Nucleus accumbens (tissue), 56 donors: ENCODE measurements at places on chromosomes 1 and 21.

DNA sequence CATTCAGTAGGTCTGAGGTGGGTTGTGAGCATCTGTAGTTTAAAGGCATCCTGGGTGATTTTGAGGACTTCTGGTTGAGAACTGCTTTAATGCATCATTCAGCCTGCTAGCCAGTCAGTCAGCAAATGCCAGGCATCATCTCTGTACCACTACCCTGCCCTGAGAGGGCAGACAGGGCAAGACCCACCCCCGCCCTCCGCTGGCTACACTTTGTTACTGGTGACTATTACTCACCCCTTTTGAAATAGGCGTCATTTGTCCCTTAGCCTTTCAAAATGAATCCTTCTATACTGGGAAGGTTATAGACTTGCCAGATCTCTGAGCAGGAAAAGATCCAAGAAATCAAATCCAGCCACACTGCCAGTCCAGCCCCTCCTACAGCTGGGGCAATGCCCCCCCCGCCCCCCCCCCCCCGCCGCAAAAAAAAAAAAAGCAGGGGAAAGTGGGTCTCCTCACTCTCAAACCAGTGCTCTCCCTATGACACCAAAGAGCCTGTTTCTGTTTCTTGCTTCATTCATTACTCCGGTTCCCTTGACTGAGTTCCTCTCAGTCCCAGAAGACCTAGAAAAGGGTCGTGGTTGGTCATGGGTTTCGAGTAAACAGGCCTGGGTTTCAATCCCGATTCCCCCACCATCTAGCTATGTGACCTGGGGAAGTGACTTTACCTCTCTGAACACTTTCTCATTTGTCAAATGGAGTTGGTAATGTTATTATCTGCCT is 4.4 kb downstream of the SELENON start:
- no peak for DNase-seq

DNA sequence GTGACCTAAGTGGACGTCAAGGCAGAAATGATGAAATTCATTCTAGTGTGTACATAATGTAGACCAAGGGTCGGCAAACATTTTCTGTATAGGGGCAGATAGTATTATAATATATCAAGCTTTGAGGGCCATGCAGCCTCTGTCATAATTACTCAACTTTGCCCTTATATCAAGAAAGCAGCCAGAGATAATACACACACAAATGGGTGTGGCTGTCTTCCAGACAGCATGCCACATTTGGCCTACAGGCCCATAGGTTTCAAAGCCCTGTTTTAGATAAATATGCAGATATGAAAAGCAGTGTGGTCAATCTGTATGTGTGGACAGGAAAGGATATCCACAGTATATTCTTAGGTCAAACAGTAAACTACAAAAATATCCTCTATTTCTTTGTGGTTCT is 320.1 kb upstream of the FMN2 start:
- DNase-seq, result no peak

GRCh38 chr1:212699625-212700222 is at the start of gene BATF3:
TSS of gene BATF3 (minus strand) at chr1:212699840. CDS start at chr1:212699762, 78 bp downstream.
- no peak for DNase-seq

DNA sequence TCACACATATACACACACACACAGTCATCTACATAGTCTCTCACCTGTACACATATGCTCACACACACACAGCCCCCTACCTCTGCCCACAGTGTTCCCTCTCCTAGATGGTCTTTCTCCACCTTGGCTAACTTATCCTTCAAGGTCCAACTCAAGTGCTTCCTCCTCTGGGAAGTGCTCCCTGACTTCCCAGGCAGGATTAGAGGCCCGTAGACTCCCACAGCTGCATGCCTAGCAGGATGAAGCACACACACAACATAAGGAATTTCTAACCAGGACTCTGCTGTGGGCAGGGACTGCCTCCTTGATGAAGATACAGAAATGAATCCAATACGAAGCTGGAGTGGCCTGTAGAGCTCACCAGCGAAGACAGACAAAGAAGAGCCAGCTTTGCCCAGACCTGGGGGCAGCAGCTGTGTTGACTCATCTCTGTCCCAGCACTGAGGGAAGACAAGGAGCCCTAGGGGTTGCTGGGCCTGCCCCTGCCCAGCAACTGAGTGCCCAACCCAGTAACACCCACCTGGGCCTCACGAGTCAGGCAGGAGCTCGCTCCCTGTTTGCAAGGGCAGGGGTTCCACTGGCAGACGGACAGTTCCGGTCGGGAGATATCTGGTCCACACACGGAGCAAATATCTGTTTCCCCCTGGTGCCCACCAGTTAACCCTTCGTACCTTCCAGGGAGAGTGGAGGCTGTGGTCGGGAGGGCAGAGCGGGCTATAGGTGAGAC is 100.8 kb downstream of the DMRTB1 start:
- DNase-seq, result no peak

GRCh38 chr1:67544921-67545320 is 114.7 kb upstream of the SERBP1 start:
- DNase-seq, result no peak

DNA sequence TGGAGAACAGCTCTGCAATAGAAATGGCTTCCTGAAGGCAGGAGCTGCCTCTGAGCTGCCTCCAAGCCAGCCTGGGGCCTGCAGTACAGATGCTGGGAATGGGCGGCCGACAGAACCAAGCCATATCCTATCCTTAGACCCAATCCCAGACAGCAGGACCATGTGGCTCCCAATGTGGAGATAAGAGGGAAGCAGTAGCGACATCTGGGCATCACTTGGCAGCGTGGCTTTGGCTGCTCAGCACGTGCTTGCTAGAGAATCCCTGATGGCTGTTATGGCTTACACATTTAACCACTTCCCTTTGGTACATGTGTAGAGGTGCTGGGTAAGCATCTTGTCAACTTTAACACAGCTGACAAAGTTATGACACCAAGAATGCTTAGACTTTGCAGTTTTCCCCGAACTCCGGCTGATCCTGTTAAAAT is 87.7 kb downstream of the MAN1C1 start:
- no peak for DNase-seq

DNA sequence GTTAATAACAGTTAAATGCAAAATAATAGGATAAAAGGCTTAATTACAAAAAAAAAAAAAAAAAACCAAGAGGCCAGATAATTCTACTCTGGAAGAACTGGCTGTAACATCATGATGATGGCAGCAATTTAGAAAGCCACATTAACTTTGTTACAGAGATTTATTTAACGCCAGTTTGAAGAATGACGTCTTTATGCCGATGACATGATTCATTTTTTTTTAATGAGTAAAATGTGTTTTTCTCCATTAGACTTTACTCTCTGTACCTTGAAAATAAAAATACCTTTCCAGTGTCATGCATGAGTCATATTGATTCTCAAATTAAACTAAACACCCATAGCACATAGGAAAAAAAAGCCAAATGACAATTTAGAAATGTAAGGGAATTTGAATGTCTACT is 226.1 kb downstream of the RGS7 start:
- DNase-seq, result no peak

DNA sequence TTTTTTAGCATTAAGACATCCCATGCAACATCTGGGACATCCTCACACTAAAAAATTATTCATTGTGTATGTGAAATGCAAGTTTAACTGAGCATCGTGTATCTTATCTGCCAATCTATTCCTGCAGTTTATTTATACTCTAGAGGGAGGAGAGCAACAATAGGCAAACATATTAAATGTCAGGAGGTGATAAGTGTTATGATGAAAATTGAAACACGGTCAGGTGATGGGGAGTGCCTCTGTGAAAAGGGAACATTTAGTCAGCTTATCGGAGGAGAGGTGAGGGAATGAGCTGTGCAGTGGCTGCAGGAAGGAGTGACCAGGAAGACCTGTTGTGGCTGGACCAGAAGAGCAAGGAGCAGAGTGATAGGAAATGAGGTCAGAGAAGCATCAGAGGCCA is 775 bp upstream of the EFCAB14 start:
- DNase-seq, result no peak

GRCh38 chr1:2642131-2642559 is 9.3 kb upstream of the MMEL1 start:
- DNase-seq, result no peak

DNA sequence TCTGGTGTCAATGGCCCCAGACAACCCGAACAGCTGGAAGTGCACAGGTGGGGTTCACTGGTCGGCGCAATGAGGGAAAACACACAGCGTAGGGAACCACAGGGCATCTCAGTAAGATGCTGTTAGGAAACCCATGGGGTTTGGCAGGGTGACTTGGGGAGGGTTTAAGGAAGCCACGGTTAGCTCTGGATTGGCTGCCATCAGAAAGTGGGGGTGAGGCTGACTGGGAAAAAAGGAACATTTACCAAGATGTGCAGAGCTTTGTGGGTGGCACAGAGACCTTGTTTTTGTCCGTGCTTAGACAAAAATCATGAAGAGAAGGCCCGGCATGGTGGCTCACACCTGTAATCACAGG is 11.0 kb downstream of the ALDH4A1 start:
- no peak for DNase-seq

GRCh38 chr1:190619724-190620123 is 142.1 kb upstream of the BRINP3 start:
- no peak for DNase-seq

DNA sequence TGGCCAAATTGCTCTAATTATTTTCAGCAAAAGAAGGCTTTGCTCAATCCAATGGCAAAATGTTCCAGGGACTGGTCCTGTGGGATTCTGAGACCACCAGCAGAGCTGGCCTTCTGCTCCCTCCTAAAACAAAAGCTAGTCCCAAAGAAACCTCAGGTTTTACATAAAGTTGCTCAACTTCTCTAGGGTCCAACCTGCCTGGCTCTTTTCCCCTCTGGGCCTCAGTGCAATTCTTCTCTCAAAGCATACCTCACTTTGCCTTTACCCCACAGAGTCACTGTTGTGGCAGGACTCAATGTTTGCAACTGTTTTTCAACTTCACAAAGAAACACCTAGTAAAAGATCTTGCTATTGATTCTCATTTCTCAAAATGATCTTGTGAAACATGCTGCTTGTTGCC is 39.8 kb downstream of the TBX15 start:
- no peak for DNase-seq

DNA sequence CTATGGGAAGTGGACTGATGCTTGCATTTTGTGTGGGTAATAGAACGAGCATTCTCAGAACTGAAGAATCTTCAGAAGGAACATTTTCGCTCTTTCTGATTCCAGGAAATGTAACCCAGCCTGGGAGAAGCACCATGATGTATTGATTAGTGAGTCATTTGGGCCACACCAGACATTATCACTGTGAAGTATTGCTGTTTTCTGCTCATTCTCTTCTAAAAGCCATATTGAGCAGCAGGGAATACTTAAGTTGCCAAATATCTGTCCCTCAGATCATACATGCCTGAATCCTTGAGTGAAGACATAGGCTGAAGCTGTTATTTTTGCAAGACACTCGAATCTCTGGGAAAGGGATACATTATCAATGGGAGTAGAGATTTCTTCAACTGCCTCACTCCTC is 213.1 kb downstream of the PCP4 start:
- no peak for DNase-seq

- DNase-seq, result no peak
Measured at GRCh38 chr1:217524787-217525520, 105.9 kb downstream of the GPATCH2 start.

- DNase-seq, result no peak
Measured at GRCh38 chr1:1783320-1783719, 5.0 kb upstream of the NADK start.

- no peak for DNase-seq
Measured at GRCh38 chr1:58060559-58061170, 485.9 kb downstream of the OMA1 start.

- no peak for DNase-seq
Measured at GRCh38 chr1:101247404-101248287, 10.8 kb downstream of the S1PR1 start.

DNA sequence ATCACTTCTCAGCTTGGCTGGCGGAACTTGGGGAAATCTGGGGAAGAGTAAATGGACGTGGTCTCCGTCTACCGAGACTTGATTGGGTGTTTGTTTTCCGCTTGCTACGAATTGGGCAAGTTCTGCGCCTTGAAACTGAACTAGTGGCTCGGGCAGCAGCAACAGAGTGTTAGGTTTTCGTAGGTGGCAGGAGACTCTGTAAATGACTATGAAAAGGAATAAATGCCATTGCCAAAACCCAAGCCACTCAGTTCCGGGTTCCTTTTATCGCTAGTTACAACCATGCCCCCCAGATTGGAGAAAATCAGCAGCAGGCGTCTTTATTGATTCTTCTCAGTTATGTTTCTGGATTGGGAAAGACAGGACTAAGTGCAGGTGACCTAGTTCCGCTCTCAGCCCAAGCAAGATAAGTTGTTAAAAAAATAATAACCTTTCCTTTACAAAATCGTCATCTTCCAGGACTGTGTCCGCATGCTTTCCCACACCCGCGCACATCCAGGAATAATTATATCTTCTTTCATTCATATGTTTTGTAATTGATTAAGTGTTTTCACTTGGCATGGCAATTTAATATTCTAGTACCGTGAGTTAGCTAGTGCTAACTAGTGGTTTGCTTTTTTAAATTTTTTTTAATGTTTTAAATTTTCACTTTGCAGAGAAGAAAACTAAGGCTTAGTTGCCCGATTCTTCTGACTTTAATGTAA is 3.4 kb downstream of the LHX9 start:
- DNase-seq, result no peak

DNA sequence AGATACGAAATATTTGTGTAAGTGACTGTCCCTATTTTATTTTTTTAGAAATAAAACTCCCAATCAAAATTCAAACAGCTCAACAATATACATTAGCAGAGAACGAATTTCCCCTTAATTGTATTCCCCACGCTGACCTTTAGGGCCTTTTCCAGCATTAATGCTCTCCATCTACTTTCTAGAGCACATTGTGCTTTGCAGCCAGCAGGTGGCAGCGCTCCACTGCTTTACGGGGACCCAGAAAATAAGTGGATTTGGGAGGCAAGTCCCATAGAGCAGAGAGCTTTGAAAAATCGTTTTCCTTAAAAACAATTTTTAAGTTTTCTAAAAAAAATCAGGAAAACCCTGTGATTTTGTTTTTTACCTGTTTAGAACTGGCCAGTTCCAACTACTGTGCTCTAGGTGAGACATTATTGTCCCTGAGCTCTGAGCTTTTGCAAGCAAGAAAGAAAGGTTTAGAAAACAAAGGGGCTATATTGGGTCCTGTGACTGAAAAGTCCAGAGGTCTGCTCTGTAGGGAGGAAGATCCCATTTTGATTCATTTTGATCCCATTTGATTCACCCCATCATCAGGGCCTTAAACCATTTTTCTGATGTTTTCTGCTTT is 144.4 kb upstream of the ZNF644 start:
- DNase-seq, result no peak

DNA sequence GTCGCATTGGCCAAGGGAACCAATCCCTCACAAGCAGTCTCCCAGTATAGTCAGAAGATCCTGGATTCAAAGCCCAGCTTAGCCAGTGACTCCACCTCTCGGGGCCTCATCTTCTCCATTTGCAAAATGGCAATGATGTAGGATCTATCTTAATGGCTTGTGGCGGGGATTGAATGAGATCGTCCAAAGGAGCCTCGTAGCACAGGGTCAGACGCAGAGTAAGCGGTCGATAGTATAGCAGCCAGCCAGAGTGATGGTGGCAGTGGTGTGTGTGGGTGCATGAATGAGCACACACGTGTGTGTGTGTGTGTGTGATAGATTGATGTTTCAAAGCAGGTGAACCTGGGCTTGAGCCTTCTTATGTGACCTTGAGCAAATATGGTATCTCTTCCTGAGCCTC is 79.8 kb upstream of the WNT4 start:
- DNase-seq, result no peak

GRCh38 chr1:218785928-218786327 is 387.8 kb upstream of the LYPLAL1 start:
- no peak for DNase-seq
